ENCODE measurements at places on chromosomes 1 and 21.

DNA sequence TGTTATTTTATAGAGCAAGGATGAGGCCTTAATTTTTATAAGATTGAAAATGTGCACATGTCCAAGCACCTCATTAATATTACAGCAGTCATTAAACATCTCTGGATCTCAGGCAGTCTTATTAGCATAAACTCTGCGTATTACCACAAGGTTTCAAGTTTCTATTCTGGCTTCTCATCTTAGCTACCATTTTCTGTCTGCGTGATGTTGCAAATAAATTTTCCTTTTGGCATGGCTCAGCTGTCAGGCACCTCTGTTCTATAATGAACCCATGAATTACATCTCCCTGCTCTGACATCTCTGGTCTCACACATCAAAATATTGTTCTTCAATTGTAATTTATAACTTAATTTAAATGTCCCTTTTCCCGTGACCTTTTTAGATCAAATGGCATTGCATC lies 156.5 kb downstream of the SLC45A1 start:
- no peak for DNase-seq

- no peak for DNase-seq
Observed at GRCh38 chr1:7369866-7370265, 401.2 kb upstream of the VAMP3 start.

GRCh38 chr1:69263921-69264391 lies 303.8 kb upstream of the LRRC7 start:
- DNase-seq = no peak

GRCh38 chr21:43829575-43830119 lies 35.4 kb upstream of the AGPAT3 start:
- no peak for DNase-seq

GRCh38 chr1:111704776-111705175 lies 34.4 kb downstream of the INKA2 start:
- DNase-seq = no peak

- no peak for DNase-seq
Observed at GRCh38 chr1:7676274-7676945, 94.7 kb upstream of the VAMP3 start.

DNA sequence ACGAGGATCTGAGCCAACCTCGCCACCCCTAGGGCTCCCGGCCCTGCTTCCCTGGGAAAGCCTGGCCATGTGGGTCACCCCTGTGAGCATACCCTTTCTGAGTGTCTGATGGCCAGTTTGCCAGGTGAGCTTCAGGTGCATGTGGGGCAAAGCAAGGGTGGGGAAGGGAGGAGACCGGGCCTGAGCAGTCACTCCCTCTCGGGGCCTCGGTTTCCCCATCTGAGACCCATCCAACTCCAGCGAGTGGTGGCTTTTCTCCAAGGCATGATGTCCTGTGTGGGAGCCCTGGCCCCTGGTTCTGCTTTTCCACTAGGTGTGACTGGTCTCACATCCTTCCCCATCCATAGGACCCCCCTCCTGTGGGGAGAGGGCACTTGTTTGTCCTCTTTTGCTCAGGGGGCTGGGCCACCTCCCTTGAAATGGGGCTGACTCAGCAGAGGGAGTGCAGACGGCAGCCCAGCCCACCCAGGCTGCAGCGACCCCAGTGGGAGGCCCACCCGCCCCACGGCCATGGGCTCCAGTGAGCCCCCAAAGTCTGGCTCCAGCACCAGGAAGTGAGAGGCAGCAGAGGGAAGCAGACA lies 1.7 kb upstream of the WNT9A start:
- DNase-seq = no peak

Measured in hippocampal formation (tissue), 2 donors.